ENCODE measurements at places on chromosomes 2 and 18.
A peak's percentile ranks its signal among the peaks of the same experiment; 100 is the strongest.

DNA sequence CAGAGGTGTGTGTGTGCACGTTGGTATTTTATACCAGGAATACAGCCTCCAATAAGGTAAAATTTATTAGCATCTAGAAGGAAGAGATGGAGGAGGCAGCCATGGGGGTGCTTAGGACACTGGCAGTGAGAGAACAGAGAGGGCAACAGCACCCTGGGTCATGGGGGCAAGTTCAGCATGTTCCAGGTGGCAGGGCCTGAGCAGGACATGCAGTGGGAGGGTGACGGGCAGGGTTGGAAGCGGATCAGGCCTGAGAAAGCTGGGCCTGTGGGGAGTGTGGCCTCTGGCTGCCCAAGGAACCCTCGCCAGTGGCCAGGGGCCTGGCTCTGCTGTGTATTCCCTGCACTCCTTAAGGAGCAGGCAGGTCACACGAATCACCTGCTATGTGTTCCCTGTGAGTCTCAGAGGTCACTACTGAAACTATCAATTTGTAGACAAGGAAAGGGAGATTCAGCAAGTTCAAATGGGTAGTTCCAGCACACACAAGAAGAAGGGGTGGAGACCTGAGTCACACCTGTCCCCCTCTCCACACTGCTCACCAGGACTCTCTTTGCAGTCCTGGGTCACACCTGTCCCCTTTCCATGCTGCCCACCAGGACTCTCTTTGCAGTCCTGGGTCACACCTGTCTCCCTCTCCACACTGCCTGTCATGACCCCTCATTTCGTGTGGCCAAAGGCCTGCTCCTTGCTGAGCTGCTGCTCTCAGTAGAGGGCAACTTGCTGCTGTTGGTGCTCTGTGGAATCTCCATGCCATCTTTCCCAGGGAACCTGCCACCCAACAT lies 463.9 kb upstream of the HS6ST1 start:
- DNase-seq: no peak

- DNase-seq: no peak
Observed at GRCh38 chr2:132757676-132758075, 87.7 kb upstream of the LYPD1 start.

GRCh38 chr2:136323935-136324334 lies 206.0 kb upstream of the CXCR4 start:
- DNase-seq: no peak

- no peak for DNase-seq
Observed at GRCh38 chr18:32333781-32334180, 136.9 kb downstream of the GAREM1 start.

DNA sequence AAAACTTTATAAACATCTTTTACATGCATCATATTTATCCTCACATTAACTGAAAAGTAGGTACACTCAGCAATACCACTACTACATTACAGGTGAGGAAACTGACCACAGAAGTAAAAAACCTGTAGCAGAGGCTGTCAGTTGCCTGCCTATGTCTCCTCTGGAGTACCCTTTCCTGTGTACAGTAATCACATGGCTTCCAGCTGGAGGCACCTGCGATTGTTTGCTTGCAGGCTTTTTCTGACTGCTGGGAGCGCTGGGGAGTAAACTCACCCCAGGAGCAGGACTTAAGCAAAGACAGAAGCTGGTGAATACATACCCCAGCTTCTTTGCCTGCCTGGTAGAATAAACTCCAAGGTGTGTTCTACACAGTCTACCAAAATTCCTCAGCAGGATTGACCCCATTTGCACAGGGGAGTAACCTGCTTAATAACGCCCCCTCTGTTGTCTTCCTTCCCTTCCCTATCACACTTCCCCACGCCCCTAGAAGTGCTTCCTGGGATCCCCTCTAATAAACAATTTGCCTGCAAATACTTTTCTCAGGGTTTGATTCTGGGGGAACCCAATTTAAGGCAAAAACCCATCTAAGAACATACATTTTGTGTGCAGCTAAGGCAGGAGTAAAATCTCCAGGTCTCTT lies 138.9 kb downstream of the PTH2R start:
- no peak for DNase-seq

- no peak for DNase-seq
Observed at GRCh38 chr2:96151595-96152303, 6.5 kb upstream of the DUSP2 start.

DNA sequence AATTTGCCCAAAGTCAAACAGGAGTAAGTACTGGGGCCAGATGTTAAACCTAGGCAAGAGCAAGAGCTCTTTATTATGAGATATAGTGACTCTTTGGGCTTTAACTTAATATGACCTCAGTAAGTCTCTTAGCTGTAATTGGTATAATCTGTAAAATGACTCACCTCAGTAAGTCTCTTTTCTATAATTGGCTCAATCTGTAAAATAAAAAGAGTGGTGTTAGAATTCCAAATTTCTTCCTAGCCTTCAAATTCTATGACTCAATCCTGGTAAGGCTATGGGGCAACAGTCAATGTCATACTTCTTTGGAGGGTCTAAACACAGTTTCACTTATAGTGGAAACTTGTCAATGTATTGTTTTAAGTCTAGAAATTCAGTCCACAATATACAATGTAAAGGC lies 1608.9 kb upstream of the PIK3C3 start:
- no peak for DNase-seq

DNA sequence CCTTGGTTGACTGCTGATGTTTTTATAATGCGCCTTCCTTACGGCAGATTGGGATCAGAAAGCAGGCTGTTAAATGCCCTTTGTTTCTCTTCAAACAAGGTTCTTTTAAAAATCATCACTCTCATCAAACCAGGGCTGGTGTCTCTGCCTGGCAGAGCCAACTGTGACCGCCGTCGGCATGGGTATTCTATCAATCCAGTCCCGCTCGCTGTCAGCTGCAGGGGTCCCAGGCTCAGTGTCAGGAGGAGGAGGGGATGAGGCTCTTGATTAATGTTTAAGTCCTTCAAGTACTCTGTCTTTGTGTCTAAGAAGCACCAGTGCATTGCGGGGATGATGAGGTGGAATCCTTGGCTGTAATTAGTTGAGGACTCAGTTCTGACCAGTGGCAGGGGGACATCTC lies 348.1 kb downstream of the RNF144A start:
- DNase-seq: no peak

DNA sequence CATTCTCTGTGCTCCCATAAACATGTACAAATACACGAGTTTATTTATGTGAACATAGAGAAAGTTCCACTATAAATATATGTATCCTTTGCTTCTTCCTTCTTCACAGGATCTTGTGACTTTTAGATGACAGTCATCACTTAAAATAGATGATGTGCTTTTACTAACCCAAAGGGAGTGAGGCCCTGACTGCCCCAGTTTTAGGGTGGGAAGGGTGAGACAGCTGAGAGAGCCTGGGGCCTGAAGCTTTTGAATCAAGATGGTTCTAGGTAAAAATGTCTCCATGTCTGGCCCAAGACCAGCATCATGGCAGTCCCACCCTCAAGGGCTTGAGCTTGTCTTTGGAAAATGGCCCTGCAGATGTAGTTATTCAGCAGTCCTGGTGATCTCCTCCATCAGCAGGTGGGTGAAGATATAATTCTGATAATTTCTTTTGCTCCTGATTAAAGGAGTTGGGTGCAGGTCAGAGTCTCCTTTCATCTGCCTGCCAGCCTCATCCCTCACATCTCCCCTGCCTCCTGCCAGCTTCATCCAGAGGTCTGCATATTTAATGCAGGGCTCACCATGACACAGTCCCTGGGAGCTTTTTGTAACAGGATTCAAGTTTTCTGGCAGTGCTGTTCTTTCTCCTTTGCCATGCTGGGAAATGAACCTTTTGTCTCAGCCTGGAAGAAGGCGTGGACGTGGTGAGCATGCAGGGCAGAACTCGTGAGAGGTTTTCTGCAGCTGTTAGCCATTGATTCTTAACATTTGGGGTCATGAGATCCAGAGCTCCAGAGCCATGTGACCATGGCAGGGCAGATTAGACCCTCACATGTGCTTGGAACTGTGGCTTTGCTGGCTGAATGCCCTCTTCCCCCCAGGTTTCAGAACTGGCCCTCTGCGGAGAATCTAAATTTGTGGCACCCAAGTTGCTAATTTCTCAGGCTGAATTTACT lies 2.7 kb downstream of the HRH4 start:
- no peak for DNase-seq

DNA sequence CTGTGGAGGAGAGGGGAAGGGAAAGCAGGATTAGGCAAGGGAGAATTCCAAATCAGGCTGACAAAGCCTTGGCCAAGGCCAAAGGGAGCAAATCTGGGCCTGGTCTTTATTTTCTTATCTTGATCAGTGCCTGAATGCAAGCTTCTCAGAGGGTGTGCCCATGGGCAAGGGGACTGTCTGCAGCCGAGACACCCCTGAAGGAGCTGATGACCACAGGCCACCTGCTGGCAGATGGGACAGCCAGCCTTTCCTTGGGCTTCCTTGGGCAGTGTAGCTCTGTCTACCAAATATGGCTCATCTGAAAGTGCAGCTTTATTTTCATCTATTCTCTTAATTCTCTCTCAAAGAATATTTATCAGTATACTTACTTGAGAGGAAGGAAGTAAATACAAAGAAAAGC lies 117.0 kb downstream of the PKP4 start:
- DNase-seq: no peak

DNA sequence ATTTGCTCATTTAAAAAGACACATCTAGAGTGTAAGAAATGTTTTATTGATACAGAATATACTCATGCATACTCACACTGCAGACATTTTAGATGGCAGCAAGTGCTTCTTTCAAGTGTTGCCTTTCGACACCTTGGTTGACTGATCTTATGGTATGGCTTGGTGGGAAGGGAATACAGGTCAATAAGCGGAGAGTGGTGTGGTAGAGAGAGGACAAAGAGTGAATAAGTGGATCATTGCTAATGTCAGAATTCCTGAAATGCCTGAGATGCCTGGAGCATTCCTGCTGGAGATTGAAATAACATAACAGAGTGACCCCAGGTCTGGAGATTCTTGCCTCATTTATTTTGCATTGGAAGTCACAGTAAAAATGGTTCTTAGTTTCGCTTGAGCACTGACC lies 76.7 kb downstream of the RND3 start:
- no peak for DNase-seq

DNA sequence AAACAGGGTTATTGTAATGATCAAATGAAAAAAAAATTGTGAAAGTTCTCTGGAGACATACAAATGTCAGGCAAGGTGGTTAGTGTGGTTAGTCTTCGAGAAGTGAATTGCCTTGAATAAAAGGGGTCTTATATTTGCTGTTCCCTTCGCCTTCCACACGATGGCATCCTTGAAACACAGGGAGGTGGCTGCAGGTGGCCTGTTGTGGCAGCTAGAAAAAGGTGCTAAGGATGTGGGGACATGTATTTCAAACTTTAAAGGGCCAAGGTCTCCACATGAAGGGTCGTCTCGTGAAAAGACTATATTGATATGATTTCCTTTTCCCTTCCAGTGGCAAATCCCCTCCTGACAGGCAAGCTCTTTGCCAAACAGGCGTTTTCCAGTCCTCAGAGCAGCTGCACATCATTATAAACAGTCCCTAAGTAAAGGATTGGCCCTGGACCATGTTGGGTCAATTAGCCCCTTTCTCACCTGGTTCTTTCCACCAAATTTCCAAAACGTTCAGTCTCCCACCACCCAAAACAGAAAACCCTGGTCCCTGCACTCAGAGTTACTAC lies 68.5 kb downstream of the COPS8 start:
- DNase-seq: peak; percentile 12

- no peak for DNase-seq
Observed at GRCh38 chr2:119731983-119732382, 27.7 kb upstream of the PTPN4 start.

DNA sequence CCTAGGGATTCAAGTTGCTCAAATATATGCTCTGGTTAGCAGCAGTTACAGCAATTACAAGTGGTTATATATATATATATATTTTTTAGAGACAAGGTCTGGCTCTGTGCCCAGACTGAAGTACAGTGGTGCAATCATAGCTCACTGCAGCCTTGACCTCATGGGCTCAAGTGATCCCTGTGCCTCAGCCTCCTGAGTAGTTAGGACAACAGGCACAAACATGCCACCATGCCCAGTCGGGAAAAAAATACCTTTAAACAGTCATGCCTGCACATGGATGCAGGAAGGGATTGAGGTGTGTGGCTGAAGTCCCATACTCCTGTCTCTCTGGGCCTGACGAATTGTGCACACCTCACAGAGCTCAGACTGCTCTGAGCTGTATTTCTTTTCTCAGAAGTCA lies 19.6 kb upstream of the DNAH7 start:
- DNase-seq: no peak

DNA sequence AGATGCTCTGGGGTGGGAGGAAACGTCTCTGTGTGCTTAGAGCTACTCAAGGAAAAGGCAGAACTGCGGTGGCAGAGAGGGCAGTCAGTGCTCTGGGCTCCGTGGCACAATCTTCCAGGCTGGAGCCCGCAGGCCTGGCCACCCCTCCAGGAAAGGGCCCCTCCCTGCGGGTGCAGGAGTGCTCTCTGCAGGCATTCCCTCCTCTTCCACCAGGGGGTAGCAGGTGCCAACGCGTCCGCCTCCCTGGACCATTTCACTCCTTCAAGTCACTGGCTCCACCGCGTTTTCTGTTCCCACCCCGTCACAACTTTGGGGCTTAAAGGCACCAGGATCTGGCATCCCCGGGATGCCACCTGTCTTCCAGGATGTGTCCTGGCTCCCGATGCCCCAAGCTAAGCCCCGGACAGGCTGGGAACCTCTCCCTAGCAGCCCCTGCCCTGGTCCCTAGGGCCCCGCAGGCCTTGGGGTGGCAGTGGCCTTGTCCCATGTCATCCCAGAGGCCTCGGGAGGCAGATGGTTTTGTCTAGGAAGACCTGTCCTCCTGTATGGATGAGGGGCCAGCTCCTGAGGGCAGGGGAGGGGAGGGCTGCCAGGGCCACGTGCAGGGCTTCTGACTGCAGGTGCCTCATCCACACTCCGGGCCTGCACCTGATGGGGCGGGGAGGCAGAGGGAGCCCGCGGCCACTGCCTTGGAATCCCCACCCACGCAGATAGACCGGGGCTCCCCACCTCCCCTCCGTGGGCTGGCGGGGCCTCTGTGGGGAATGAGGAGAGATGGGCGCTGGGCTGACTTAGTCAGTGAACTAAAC lies 26.4 kb downstream of the KCNIP3 start:
- DNase-seq: no peak

- no peak for DNase-seq
Observed at GRCh38 chr2:58899692-58900091, 658.6 kb upstream of the FANCL start.

DNA sequence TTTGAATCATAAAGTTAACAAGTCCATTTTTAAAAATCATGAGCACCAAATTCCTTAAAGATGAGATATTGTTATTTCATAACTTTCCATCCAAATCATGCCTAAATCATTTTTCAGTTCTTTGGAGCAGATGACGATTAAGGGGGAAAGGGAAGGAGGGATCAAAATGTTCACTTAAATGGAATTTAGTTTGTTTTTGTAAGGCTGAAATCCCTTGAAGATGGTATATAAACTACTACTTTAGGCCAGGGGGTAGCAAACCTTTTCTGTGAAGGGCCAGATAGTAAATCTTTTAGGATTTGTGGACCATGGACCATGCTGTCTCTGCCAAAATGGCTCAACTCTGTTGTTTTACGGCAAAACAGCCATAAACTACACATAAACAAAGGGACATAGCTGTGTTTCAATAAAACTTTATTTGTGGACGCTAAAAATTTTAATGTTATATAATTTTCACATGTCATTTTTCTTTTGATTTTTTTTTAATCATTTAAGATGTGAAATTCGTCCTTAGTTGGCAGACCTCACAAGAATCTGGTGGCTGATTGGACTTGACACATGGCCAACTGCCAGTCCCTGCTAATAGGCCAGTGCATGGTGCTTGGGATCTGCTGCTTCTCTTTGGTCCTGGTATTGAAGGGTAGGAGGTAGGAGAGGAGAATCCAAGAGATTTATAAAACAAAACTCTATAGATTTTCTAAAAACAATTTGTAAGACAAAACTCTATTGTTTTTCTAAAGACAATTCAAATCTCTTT lies 52.0 kb upstream of the RTN4 start:
- DNase-seq: no peak
